Nucleus accumbens (tissue), 56 donors: ENCODE measurements at places on chromosomes 6 and 20.
A peak's percentile ranks its signal among the peaks of the same experiment; 100 is the strongest.

DNA sequence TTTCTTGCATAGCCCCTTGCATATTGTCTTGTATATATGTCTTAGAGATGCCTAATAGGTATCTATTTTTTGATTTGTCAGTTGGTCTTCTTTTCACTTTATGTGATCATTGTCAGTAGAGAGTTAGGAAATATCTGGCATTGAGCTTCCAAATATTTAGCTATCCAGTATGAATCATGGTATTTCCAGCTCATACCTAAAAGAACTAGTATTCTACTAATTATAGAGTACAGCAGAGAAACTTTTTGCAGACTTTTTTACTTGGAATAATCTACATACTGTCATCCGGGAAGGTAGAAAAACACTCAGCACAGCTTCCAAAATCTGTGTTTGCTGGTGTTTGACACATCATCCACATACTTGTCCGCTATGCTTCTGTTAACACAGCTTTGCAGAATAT, 156.4 kb upstream of the HTR1E start:
- no peak for DNase-seq

DNA sequence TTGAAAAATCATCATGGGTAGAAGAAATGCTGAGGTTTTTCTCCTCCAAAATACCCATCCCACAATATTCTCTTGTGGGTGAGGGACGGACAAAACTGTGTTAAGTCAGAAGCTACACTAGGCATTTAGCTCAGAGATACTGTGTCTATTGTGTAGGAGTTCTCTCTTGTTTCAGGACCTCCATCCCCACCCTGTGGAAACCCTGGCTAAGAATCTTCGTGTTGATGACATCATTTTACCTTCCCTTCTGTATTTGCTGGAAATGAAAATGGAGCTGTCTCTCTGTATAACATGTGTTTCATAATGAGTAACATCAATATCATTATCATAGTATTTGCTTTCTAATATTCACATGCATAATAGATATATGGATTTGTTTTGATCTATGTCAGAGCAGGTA, 1193.0 kb upstream of the CITED2 start:
- DNase-seq = no peak

DNA sequence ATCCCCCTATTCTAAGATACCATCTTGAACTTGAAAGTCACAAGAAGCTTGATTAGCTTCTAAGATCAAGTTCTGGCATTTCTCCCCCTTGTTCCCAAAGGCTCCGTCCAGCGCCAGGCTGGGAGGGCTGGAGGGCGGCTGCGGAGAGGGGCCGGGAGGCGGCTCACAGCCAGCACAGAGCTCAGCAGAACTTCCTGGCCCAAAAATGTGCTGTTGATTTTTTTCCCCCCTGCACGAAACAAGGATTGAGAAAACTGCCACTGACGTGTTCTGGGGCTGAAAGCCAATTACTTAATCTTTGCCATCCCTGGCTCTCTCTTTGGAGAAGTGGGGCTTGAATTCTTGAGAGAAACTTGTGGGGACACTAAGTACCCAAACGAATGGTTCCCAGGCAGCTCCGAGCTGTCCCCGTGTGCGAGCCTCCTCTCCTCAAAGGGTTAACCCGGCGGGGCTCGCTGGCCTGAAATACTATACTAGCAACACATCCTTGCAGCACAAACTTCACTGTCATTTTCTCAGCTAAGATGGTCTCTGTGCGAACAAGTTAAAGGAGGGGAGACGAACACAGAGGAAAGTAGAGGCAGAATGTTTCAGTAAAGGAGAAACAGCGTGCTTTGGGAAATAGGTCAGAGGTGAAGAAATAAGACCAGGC, 452 bp downstream of the TRAF3IP2 start:
- peak; percentile 63 for DNase-seq

DNA sequence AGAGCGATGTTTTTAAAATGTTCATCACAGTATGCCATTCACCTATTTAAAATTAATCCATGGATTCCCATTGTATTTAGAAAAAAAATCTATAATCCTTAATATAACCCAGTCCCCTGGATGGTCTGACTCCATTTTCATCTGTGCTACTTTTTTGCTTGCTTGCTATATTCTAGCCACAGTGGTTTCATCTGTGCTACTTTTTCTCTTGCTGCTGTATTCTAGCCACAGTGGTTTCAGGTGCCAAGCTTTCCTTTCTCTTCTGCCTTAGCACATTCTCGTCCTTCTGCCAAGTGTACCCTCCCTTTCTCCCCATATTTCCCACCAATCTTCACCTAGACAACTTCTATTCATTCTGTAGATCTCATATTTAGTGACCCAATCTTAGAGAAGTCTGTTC, 33.3 kb upstream of the SOX4 start:
- no peak for DNase-seq

DNA sequence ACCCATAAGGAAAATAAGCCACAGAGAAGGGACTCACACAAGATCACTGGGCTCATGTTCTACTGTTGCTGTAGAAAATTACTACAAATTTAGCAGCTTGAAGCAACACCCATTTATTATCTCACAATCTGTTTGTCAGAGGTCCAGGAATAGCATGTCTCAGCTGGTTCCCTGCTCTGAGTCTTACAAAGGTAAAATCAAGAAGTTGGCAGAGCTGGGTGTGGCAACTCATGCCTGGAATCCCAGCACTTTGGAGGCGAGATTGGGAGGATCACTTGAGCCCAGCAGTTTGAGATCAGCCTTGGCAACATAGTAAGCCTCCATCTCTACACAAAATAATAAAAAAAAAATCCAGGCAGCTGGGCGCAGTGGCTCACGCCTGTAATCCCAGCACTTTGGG, 28.5 kb upstream of the ZNF831 start:
- DNase-seq = no peak

DNA sequence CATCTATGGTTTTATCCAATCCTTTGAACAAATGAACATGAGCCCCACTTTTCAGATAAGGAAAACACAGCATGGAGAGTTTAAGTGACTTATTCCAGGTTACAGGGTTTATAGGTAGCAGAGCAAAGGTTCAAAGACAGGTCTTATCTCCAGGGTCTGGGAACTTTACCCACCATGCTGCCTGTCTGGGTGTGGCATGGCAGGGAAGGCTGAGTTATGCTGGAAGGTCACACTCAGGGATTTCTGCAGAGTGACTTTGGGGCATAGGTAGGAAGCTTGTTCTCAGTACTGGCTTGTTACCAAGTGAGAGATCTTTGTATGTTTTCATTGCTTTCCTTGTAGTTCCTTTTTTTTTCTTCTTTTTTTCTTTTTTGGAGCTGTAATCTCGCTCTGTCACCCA, 1.8 kb downstream of the ZNF831 start:
- no peak for DNase-seq

- no peak for DNase-seq
These were observed 187.7 kb downstream of the ASCC3 start for GRCh38 chr6:100693249-100693927.

DNA sequence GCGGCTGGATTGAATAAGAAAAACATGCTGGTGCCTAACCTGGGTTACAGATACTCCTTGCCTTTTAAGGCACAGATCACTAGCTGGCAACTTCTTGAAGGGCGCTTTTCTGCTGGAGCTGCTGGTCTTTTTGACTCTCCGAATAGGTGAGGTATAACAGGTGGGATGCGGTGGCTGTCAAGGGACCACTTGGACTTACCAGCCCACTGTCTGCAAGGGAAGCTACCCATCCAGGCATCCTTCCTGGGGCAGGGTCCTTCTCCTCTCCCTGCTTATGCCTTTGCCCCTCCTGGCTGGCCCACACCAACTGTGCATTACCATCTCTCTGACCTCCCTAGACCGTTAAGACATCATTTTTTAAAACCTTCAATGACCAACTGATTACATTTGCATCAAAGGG, 57.4 kb downstream of the NPEPL1 start:
- DNase-seq = no peak

- no peak for DNase-seq
These were observed 28.8 kb downstream of the METTL24 start for GRCh38 chr6:110329348-110329713.

DNA sequence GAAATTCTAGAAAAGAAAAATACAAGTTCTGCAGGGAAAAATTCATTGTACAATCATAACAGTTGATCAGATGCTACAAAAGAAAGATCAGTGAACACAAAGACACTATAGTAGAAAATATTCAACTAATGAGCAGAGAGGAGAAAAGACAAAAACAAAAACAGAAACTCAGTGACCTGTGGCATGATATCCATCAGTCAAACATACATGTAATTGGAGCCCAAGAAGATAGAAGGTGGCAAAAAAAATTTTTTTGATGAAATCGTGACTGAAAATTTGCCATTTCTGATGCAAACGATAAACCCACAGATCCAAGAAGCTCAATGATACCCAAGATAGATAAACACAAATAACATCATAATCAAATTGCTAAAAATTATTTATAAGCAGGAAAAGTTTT, 13.1 kb upstream of the FOXQ1 start:
- DNase-seq = no peak

DNA sequence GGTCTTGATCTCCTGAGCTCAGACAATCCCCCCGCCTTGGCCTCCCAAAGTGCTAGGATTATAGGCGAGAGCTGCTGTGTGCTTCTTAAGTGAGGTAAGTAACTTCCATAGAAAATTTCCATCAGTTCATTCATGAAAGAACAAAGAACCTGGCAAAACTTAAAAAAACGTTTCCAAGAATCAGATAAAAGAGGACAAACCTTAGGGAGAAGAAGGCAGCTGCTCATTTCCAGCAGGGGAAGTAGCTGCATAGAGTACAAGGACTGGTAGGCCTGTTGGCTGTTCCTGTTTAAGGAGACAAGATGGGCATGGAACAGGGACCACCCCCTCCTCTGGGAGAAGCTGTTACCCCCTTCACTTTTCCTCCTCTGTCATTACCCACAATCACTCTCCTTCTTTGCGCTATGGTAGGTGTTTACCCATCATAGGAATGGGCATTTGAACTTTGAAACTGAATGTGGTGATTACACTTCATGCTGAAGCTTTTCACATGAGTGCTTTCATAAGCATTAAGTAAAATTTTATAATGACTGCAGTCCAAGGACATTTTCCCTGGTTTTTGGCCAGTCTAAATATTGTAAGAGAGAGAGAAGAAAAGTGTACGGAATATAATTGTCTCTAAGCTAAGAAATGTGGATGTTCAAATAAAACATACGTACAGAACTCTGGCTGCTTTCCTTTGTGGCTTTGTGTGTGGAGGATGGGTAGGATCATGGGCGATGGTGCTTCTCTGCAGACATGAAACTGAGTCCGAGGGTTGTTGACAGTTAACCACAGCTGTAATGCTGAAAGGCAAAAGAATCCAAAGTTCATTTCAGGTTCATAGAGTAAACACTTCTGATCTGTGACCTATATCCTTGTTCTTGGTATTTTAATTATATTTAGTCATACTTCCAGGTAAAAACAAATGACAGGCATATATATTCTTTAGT, 56.4 kb downstream of the CCN2 start:
- no peak for DNase-seq

GRCh38 chr20:3993109-3993508, 22.2 kb downstream of the RNF24 start:
- no peak for DNase-seq

GRCh38 chr6:42095776-42096541, 45.6 kb downstream of the TAF8 start:
- no peak for DNase-seq

DNA sequence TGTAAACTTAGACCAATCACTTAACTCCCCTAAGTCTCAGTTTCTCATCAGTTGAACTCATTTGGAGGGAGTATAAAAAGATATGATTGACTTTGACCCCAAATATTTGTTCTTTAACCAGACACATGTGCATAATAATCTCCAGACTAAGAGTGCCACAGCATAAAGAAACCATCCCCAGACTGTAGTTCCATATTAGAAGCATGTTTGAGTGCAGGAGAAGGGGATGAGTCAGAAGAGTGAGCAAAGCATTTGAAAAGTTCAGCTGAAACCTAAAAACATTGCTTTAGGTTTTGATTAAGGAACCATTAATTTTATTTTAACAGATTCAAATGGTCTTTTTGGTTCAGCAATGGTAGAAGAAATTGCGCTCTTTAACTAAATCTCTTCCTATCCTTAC, 654.8 kb downstream of the UTRN start:
- no peak for DNase-seq

DNA sequence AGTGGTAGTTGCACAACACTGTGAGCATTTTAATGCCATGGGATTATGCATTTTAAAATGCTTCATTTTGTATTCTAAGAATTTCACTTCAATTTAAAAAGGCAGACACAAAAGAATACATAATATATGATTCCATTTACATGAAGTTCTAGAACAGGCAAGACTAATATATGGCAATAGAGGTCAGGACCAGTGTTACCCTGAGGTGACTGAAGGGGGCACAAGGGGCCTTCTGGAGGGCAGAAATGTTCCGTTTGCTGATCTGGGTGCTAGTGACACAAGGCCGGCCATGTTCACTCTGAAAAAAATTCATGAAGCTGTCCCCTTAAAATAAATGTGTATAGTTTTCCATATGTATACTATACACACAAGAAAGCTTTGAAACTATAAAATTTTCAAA, 28.5 kb downstream of the TASP1 start:
- DNase-seq = no peak

- DNase-seq = no peak
These were observed 87.0 kb upstream of the RNF24 start for GRCh38 chr20:4102381-4102780.

DNA sequence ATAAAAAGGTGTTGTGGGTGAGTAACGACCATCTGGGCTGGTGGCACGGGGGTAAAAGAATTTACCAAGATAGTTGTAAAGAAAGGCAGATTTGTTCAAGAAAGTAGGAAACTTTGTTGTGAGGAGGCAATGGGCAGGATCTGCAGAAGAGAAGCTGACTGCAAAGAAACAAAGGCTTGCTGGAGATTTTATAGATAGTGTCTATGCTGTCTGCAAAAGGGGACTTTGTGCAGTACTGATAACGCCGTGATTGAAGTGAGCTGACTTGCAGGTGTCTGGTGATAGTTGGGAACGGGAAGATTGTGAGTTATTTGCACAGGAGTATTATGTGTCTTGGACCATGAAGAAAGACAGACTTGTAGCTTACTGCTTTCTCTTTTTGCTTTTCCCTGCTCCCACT, 36.8 kb upstream of the GSTA3 start:
- no peak for DNase-seq

GRCh38 chr20:44580581-44581268, 1.7 kb upstream of the PKIG start:
- DNase-seq = no peak

GRCh38 chr6:121686611-121687023, 251.2 kb downstream of the GJA1 start:
- DNase-seq = no peak

DNA sequence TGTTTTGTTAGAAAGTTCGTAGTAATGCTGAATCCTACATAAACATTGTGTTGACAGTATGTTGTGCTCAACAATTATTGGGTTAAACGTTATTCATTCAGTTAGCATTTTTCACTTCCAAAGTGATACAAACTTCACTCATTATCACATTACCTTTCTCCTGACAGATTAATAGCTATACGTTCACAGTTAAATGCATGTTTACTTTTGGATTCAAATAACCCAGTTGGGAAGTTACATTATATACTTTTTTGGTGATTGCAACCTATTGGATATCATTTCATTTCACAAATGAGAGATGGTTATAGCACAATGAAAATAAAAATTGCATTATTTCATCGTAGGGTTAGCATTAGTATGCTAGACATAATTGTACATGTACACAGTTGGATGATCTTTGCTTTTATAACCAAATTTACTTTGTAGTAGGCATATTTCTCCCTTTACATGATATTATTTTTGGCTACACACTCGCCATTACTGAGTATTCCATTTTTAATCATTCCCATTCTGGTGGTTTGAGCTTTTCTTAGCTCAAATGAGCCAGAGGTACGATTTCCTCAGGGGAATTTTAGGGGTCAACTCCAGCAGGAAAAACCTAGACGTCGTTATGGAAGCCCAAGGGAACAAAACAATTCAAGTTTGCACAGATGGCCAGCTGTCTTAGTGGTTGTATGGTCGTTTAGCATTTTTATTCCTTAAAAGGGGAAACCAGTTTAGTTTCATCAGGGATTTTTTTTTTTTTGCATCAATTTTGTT, 2.1 kb upstream of the HIVEP1 start:
- DNase-seq = no peak
